Bone marrow (tissue), 2 donors: ENCODE measurements at places on chromosomes 7 and 10.

- DNase-seq = no peak
Measured at GRCh38 chr7:158123753-158124152, 463.9 kb downstream of the PTPRN2 start.

DNA sequence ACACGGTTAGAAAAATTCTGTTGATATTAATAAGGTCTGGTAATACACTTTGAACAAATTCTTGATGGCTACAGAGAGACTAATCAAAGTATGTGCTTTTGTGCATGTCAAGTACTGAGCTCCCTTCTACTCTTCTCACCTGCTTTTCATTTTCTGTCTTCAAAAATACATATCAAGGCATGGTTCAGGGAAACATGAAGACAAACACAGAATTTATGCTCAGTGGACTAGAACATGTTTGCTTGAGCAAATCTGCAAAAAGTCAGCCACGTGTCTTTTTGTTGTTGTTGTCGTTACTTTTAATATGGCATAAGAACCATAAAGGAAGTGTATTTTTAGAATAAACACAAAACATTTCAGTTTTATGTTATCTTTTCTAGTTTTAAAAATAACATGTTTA lies 21.9 kb downstream of the CDK13 start:
- DNase-seq = no peak

GRCh38 chr10:89207181-89207800 lies at the start of gene CH25H:
TSS of gene CH25H (minus strand) at chr10:89207317. CDS start at chr10:89207292, 25 bp downstream.
- peak; percentile 17 for DNase-seq

DNA sequence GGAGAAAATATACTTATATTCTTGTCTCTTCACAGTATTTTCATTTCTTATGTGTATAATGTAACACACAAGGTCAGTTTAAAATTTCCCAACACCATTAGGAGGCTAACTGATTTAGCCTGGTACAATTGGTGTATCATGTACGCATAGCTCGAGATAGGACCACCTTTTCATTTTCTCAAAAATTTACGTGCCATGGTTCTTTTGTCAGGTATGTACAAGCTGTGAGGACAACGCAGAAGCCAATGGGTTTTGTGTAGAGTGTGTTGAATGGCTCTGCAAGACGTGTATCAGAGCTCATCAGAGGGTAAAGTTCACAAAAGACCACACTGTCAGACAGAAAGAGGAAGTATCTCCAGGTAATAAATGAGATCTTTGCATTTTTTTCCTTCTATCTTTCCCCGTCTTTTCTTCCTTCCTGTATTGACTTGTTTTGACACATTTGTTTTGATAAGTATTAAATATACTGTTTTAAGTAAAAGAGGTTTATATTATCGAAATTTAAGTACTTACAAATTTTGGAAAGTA lies 55.0 kb downstream of the TRIM24 start:
- no peak for DNase-seq

DNA sequence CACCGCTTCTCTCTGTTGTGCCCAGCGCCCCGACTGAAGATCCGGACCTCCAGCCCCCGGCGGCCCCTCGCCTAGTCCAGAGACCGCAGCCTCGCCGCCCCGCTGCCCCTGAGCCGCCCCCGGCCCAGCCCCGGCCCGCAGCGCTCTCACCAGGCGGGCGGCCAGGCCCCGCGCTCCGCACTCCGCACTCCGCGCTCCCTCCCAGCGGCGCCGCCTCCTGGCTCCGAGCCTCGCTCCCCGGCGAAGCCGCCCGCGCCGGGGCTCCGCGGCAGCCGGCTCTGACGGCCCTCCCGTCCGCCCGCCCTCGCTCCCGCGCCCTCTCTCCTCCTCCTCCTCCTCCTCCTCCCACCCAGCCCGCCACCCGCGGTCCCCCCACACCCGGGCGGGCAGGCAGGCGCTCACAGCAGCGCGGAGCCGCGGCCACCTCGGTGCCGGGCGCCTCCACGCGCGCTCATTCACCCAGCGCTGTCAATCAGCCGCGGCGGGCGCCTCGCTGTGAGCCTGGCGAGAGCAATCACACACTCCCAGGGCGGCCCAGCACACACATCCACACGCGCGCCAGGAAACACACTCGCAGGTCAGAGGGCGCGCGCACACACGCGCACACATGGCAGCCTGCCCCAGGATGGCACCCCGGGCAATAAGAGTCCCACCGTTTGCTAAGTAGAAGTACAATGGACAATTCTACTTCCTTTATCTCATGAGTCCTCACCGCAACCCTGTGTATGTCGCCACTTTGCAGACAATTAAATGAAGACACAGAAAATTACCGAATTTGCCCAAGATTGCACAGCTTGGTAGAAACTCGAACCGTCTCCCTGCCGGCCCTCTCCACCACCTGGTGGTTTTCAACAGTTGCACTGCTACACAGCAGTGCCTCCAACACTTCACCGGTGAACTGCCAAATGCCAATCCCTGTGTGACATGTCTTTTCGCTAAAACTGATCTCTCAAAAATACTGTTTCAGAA lies at the start of gene PRRT4:
Gene PRRT4, minus strand, starts transcription at position 280 of the 969 bp plus-strand sequence.
- DNase-seq = no peak

DNA sequence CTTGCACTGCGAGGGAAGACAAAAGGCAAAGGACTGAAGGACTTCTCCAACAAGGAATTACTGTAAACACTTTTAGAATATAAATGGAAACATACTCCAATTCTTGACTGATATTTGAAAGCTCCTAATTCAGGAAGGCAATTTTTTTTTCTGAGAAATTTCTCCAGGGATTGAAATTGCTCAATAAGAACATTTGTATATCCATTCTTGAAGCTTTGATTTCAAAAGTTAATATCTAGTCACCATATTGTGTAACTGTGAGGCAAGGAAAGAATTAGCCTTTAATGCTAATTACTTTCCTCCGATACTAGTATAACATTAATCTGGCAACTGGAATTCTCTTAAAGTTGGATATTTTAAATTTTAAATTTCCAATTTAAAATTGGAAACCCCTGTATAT lies 188.4 kb upstream of the COL1A2 start:
- no peak for DNase-seq

DNA sequence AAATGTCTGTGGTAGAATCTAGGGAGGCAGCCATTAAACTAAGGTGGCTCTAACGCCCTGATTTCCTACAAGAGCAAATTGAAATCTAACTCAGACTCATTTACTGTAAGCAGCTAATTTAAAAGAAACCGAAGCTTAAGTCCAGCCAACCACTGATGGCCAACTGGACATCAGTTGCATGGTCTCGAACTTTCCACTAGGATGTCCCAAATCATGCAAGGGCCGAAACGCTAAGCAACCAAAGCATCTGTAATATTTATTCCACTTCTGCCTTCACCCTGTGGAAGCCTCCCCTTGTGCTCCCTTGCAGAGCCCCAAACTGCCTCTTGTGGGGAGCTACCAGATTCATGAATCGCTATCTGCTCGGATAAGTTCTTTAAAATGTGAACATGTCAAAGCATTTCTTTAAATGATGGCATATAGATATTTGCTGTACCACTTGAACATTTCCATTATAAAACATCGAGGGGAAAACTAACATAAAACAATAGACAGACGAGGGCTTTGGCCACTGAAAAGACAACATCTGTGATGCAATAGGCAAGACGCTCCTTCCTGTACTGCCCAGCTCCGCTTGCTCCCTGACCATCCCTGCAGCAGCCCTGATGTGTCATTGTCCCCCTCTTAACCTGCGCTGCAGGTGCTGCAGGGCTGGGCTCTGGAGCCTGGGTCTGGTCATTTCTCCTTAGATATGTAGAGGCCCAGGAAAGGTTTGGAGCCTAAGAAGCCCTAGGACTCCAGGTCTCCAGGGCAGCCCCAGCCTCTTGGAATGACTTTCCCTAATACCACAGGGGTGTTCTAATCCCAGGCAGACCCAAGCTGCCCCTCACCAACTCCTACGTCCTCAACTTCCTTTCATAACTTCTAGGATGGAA lies 2.9 kb upstream of the RBP3 start:
- DNase-seq = no peak

DNA sequence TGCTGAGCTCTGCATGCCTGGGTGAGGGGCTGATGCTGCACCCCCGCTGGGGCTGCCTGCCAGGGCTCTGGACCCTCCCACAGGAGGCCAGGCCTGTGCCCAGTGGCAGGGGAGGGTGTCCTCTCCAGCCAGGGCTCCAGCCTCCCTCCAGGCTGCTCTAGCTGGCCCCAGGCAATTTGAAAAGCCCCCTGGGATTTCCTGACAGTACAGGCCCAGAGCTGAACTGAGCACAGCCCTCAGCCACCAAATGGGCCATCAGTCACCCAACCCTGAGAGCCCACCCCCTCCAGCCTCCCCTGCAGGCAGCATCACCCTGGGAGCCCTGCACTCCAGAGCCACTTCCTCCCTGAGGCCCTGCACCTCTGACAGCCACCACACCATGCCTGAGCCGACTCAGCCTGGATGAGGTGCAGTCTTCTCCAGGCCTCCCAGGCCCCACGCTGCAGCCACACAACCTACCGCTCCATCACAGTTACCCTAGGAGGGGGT lies 101.8 kb upstream of the RET start:
- DNase-seq = no peak

DNA sequence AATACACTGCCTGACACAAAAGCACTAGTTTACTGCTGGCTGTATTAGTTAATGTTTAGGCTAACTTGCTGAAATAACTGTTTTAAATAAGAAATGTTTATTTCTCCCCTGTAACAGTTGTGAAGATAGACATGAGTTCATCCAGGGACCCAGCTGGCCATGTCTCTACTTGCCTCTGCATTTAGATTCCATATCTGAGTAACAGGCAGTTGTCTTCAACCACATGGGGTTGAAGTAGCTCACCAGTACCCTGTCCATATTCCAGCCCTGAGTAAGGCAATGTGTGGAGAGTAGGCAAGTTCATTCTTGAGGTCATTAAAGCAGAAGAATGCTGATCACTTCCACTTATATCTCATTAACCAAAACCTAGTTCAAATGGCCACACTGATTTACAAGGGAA lies 31.1 kb upstream of the RSBN1L start:
- no peak for DNase-seq
